HepG2 (cell line): ENCODE measurements at places on chromosomes 3 and 15.
A peak's percentile ranks its signal among the peaks of the same experiment; 100 is the strongest.

DNA sequence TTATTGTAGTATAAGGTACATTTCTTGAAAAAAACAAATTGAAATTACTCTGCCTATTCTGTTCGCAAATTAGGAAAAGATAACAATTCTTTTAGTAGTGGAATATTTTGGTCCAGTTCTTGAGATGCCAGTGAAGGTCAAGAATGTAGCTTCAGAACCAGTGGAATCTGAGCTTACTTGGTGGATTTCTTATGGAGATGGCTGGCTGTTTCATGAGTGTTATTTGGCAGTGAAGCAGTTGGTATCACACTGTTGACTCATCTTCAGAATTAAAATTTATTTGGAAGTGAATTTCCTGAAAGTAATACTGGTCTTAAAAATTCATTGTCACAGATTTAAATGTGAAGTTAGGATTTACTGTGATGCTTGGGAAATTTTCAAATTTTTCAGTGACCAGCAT, 19.1 kb downstream of the RNF13 start:
- DNase-seq = no peak

DNA sequence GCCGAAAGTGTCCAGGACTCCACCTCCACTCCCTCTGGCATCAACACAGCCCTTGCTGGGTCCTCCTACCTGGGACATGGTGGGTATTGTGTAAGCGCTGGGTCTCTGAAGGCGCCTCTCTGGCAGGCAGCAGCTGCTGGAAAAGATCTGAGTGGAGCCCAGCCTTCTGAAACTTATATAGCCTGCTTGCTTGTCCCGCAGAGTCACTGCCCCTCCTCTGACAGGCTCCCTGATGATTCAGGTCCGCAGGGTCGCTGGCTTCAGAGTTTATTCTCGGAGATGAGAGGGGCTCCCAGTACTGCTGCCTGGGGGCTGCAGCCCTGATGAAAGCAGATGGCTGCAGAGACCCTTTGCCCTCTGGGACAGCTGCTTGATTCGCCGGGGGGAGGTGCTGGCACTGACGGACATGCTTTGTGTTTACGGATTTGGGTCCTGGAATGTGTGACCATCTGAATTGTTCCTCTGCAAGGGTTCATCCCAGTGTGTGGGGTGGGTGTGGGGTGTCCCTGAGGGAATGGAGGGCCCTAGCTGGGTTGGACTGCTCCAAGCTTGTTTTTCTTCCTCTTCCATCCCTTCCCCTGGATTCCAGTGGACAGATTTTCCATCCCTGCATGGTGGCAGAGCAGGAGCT, at the start of gene MUSTN1:
Gene MUSTN1 (minus strand): TSS at position 149 of the 631 bp plus-strand sequence. CDS start 71 bp downstream, at position 78.
- peak; percentile 59 for DNase-seq

DNA sequence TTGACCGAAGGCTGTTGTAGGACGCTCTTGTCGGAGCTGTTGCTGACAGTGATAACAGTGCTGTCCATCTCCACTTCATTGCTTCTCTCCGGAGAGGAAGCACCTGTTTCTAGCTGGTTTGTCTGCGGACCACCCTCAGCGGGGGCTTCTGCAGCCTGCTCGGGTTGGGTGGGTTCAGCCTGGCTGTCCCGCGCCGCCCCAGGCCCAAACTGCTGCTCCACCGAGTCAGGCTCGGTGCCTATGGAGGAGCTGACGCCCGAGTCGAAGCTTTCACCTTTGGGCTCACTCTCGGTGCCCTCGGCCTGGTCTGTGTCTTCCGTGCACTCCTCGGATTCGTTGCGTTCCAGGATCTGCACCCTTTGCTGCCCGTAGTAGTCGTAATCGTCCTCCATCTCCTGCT, 56.9 kb downstream of the TIGIT start:
- DNase-seq = no peak

DNA sequence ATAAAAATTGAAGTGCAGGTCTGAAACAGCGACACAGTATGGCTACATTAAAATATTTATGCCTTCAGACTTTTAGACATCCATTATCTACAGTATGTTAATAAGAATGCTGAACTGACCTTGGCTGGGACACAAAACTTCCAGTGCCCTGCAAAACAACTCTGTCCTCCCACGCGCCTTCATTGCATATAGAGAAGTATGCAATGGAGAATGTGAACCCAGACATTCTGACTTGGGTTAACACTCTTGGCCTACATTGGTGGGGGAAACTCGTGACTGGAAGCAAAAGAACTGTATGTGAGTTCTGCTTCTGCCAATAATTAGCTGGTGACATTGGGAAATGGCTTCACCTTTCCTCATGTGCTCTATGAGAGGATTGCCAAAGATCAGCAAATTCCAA, 110.5 kb upstream of the SLC24A5 start:
- no peak for DNase-seq

DNA sequence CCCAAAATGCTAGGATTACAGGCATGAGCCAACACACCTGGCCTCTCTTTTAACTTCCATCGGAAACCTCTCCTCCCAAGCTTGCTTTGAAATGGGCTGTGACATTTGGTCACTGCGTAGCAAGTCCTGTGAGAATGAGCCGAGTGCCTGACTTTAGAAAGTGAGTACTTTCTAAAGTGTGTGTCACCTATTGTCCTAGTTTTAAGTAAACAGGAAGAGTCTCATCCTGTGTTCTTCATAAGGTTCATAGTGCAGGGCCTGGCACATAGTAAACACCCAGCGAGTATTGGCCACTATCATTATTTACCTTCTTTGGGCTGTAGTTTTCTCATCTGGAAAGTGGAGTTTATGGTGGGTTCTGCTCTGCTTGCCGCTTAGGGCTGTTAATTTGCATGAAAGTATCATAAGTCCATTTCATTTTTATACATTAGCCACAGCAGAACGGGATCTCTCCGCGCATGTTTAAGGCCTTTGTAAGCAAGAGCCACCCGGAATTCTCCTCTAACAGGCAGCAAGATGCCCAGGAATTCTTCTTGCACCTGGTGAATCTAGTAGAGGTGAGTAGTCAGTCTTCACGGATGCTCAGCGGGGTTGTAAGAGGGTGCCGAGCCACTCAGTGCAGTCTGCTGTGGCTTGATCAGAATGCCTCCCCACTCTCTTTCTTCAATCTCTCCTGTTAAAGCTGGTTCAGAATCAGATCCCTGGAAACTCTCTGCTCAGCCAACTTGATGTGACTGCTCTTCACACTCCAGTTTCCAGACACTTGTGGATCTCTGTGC, 87.2 kb downstream of the USP13 start:
- DNase-seq = peak; percentile 91

- DNase-seq = peak; percentile 6
Observed at GRCh38 chr3:186318135-186318534, 43.9 kb downstream of the DGKG start.

GRCh38 chr3:89297199-89297598, 189.8 kb downstream of the EPHA3 start:
- DNase-seq = no peak

DNA sequence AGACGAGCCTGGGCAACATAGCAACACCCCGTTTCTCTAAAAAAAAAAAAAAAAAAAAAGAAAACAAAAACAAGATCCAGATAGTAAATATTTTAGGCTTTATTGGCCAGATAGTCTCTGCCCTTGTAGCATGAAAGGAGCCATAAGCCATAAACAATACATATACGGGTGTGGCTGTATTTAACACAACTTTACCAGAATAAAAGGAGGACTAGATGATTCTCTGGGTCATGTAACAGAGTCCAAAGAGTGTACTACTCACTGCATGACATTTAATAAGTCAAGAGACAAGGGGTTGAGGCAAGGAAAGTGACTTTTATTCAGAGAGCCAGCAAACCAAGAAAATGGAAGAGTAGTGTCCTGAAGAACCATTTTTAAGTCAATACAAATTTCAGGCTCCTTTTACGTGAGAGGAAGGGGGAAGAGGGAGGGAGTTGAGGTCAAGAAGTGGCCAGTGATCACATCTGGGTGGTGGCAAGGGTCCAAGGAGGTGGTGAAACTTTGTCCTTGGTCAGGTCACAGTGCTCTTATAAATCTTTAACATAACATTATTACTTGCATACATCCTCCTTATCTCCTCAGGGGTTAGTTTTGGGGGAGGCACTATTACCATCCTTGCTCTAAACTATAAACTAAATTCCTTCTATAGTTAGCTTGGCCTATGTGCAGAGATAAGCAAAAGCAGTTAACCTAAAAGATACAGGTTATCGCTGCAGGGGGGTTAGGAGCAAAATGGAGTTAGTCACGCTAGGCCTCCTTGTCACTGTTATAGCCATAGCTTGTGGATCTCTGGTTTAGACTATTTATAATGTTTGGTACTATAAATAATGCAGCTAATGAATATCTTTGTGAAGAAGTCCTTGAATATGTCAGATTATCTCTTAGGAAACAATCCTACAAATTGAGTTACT, 46.1 kb downstream of the METTL6 start:
- no peak for DNase-seq

DNA sequence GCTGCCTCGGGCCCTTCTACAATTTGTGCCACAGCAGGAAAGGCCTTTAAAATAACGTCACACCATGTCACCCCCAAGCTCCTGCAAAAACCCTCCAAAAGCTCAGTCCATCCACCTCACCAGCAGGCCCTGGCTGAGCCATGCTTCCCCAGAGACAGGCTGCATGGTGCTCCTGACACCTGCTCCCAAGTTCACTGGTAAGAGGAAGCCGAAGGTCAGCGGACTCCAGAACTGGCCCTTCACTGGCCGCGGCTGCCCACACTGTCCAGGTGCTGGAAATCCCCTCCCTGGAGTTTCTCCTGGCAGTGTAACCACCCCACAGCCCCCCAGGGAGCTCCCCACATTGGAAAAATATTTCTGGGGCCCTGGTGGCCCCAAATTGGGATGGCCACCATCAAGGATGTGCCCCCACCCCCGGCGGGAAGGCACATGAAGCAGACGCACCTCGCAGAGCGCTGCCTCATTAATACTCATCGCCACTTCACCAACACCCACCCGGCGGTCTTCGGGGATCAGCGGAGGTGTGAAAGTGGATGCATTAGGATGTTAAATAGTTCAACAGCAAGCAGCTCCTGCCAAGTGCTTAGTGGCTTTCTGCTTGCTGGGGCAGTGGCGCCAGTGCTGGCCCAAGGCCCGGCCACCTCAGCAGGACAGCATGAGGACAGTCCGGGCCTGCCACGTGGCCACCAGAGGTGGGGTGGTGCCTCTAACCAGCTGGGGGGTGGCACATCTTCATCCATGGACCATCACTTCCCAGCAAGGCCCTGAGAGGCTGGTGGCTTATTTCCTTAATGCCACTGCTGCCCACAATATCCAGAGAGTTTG, 146.1 kb upstream of the IQSEC1 start:
- no peak for DNase-seq

GRCh38 chr15:72365844-72366243, 10.0 kb downstream of the HEXA start:
- no peak for DNase-seq

DNA sequence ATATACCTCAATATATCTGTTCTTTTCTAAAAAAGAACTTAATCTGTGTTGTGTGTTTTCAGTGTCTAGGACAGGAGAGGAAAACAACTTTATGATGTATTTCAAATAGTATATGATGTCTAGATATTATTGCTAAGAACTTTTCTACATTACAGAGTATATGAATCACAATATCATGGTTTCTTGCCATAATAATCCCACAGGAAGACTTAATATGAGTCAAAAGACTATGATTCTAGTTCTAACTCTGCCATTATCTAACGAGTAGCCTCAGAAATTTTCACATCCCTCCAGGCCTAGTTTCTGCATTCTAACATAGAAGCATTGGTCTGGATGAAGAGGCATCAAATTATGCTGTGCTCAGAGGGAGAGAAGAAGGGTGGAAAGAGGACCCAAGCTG, 107.7 kb upstream of the SPRED1 start:
- DNase-seq = no peak
